Renal cortex interstitium (tissue), 15 donors: ENCODE measurements at places on chromosomes 4 and X. TPM values are rescaled to one million over a fixed set of nuclear protein-coding genes. Genes with fewer than 3 reads are reported as not detected.

Gene NAP1L2
- polyA plus RNA-seq, result 2.8 TPM

GRCh38 chrX:148047200-148047599 is 66.1 kb downstream of the FMR1NB start:
- DNase-seq, result no peak

GRCh38 chr4:150973626-150974251 is 41.3 kb downstream of the LRBA start:
- no peak for DNase-seq

GRCh38 chr4:56235725-56236124 is 151.6 kb downstream of the AASDH start:
- no peak for DNase-seq

- no peak for DNase-seq
Observed at GRCh38 chrX:40290517-40290916, 192.8 kb upstream of the BCOR start.

- DNase-seq, result no peak
Observed at GRCh38 chr4:55121246-55121645, 4.1 kb downstream of the KDR start.

GRCh38 chrX:83510510-83511062 is 2.5 kb downstream of the POU3F4 start:
- no peak for DNase-seq

DNA sequence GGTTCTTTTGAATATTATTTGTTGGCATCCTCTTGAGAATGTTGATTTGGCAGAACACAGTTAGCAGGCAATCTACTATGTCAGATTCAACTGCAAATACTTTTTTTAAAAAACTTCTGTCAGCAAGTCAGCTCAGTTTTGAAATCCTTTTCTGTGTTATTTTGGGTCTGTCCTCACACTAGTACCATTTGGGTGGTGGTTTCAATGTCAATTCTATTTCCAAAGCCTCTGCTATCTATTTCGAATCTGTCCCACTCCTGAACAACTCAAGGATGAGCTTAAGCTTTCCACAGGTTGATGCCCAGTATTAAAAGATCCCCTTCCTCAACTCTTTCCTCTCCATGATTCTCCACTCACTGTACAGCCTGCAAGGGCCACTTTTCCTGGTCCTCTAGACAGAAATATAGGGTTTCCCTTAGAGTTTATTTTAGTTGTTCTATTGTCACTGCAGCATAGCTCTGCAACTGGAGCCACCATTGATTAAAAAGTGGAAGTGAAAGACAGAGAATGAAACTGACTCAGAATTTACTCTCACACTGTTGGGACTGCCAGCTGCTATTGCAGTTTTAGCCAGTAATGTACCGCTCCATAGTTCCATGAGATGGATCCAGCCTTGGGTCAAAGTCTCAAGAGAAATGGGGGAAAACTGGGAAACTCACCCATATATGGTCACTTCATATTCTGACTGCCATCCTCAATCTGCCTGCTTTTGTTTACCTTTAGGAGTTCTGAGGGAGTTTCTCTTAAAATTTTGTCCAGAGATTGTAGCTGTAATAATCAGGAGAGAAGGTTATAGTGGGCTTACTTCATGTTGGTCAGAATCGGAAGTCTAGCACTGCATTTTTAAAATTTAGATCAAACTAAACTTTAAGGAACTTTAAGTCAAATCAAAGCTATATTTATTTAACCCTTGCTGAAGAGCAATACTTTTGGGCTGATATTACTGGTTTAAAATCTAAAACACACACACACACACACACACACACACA is 14.6 kb downstream of the HDX start:
- DNase-seq, result no peak

Gene PRR32
- polyA plus RNA-seq, result 0.09 TPM

Gene NSG1
- polyA plus RNA-seq, result 2.5 TPM

DNA sequence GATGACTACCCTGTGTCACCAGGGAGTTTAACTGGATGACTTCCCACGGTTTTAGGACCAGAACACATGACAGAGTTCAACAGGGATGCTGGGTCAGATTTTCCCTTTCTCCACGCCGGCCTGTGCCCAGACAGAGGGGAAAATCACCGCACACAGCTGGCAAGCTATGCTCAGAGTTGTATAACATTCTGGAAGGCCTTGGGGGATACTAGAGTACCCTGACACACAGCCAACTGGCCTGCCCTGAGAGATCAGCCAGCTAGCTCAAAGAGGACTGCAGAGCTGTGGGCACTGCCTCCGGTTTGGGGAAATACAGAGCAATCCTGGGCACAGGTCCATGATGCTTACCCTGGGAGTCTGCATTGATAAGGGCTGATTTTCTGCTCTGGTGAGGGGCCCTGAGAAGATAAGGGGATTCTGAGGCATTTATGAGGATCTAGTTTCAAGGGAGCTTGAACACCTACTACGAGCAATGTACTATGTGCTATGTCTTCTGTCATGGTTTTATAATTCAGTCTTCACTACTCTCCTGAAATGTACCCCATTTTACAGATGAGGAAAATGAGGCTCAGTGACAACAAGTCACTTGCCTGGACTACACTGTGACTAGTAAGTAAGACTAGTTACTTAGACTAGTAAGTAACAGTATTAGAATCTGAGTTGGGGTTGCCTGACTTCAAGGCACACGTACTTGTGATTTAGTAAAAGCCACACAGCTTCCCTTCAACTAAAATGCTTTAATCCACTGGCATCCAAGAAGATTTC is 14.7 kb downstream of the C4orf54 start:
- DNase-seq, result no peak

- DNase-seq, result no peak
Observed at GRCh38 chr4:27635936-27636913, 775.6 kb downstream of the STIM2 start.

Gene SGMS2
- 10.0 TPM for polyA plus RNA-seq

Gene MAGEA4
- not detected for polyA plus RNA-seq

DNA sequence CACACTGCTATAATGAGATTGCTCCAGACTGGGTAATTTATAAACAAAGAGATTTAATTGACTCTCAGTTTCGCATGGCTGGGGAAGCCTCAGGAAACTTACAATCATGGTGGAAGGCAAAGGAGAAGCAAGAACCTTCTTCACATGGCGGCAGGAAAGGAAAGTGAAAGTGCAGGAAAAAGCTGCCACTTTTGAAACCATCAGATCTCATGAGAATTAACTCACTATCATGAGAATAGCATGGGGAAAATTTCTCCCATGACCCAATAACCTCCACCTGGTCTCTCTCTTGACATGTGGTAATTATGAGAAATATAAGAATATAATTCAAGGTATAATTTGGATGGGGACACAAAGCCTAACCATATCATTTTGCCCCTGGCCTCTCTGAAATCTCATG is 884.2 kb downstream of the GLUD2 start:
- DNase-seq, result no peak

GRCh38 chr4:41541687-41542094 is 3.7 kb downstream of the LIMCH1 start:
- DNase-seq, result no peak

DNA sequence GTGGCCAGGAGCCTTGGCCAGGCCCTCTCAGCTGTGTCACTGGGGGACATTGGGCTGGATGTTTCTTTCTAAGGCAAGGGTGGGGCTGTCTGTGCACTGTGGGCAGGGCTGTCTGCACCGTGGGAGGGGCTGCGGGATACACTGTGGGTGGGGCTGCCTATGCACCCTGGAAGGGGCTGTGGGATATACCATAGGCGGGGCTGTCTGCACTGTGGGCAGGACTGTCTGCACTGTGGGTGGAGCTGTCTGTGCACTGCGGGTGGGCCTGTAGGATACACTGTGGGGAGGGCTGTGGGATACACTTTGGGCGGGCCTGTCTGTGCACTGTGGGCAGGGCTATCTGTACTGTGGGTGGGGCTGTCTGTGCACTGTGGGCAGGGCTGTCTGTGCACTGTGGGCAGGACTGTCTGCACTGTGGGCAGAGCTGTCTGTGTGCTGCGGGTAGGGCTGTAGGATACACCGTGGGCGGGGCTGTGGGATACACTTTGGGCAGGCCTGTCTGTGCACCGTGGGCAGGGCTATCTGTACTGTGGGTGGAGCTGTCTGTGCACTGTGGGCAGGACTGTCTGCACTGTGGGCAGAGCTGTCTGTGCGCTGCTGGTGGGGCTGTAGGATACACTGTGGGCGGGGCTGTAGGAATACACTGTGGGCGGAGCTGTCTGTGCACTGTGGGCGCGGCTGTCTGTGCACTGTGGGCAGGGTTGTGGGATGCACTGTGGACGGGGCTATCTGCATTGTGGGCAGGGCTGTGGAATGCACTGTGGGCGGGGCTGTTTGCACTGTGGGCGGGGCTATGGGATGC is 31.1 kb downstream of the ACOX3 start:
- DNase-seq, result no peak

Gene MAP7D3
- 13.2 TPM for polyA plus RNA-seq

- no peak for DNase-seq
Observed at GRCh38 chr4:25991340-25991739, 77.3 kb downstream of the SMIM20 start.

DNA sequence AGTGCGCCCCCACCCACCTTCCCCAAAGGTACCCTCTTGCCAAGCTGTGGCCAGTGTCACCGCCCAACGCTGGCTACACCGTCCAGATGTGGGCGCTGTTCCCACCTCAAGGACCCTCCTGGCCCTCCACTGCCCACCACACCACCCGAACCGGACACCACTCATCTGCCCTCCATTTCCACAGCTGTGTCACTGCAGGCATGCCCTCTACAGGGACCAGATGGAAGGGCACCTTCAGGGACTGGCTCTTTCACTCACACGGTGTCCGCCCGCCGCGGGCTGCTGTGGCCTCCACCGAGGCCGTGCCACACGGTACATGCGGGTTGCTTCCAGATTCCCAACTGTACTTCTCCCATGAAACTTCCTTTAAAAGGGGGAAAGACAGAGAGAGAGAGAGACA is 87.7 kb downstream of the FAM53A start:
- DNase-seq, result no peak

DNA sequence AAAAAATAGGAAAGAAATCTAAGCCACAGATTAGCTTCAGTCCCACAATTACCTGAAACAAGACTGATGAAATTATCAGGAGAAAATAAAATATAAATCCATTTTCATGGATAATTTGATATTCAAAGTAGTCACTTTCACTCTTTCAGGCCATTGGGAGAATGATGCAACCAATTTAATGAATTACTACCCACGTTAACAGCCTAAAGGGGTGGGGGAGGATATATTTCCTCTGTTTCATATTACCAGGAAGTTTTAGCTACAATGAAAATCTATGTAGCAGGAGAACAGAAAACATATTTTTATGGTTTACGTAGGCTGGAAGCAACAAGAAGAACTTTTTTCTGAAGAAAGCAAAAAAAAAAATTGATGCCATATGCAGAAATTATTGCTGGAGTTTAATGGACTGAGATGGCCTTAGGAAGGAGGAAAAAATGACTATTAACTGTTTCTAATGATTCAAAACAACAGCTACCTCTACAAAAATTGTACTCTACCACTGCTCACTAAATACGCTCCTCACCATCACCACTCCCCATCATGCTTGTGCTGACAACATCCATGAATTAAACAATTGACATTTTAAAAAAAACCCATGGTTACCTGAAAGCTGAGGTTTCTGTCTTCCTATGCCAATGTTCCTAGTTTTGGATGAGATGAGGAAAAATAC is 100.9 kb downstream of the CXXC4 start:
- no peak for DNase-seq

Gene SLC2A9
- polyA plus RNA-seq, result 10.8 TPM

GRCh38 chrX:9919632-9920172 is 47.5 kb upstream of the CLDN34 start:
- DNase-seq, result no peak

GRCh38 chrX:107014936-107015335 is 14.9 kb upstream of the MORC4 start:
- DNase-seq, result no peak

GRCh38 chr4:128663325-128663724 is 146.2 kb upstream of the JADE1 start:
- DNase-seq, result no peak

- DNase-seq, result no peak
Observed at GRCh38 chrX:81348388-81348787, 146.5 kb downstream of the SH3BGRL start.

Gene ITGB1BP2
- 1.7 TPM for polyA plus RNA-seq

GRCh38 chr4:81503586-81503985 is 31.9 kb upstream of the RASGEF1B start:
- DNase-seq, result no peak

DNA sequence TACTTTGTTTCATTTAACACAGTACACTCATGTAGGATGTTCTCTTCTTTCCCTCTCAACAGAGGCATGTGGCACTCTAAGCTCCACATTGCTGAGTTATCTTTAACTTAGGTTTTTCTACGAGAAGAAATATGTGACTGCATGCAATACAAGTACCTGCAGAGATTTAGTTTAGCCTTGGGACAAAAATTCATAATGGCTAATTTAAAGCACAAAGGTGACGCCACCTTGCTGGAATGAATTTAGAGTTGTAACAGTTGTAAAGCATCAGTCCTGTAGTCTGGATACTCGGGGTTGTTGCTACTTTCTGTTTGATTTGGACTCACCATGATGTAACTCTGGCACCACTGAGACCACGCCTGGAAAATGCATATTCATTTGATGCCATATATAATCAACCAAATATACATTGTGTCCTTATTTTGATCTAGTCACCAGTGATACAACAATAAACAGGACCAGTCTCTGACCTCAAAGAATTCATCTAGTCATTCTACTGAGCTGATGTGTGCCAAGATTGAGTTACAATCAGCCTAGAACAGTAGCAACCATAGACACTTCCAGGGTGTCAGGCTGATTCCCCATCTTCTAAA is 451.0 kb upstream of the ZFP42 start:
- DNase-seq, result no peak

- no peak for DNase-seq
Observed at GRCh38 chr4:149292425-149293007, 523.1 kb downstream of the IQCM start.

GRCh38 chrX:39667736-39668482 is 429.8 kb downstream of the BCOR start:
- DNase-seq, result no peak

DNA sequence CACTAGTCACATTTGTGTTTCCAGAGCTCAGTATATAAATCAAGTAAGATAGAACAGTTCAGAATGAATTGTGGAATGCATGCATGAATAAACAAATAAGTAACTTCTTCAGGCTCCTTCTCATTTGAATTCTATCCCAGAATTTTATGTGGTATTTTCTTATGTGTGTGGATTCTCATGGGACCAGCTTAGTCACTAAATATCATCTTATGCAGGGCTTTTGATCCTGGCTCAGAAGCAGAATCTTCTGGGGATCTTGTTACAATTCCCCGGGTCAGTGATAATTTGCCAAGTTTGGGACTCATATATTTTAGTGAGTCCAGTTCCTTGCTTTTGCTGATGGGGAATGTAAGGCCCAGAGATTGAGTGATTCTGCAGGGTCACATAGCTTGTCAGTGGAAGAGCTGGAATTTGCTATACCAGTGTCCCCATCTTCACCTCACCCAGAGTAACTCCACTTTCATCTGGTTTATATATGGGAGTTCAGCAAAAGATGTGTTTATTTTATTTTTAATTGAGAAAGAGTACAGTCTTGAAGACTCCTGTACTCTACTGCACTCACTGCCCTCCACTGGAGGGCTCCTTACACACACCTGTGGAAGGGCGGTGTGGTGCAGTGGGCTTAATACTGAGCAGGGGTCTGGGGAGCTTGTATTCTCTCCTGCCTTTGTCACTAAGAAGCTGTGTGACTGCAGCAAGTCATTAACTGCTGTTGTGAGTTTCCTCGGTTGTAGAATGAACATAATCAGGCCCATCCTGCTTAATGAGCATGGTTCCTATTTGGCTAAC is 198.2 kb upstream of the CXorf66 start:
- no peak for DNase-seq

Gene CT55
- polyA plus RNA-seq, result 0.20 TPM
